ENCODE measurements at places on chromosomes 16 and 17.
A peak's percentile ranks its signal among the peaks of the same experiment; 100 is the strongest.

GRCh38 chr17:61485067-61485775, 33.0 kb downstream of the TBX4 start:
- no peak for DNase-seq

- no peak for DNase-seq
Measured at GRCh38 chr17:8068736-8069586, 18.6 kb downstream of the ALOX12B start.

GRCh38 chr16:31202414-31203375, at the start of gene PYCARD:
Gene PYCARD, minus strand, starts transcription at chr16:31202760. Its CDS starts 70 bp downstream, at chr16:31202690.
- no peak for DNase-seq

GRCh38 chr16:23280483-23280967, 21.6 kb upstream of the SCNN1B start:
- DNase-seq, result peak; percentile 52

DNA sequence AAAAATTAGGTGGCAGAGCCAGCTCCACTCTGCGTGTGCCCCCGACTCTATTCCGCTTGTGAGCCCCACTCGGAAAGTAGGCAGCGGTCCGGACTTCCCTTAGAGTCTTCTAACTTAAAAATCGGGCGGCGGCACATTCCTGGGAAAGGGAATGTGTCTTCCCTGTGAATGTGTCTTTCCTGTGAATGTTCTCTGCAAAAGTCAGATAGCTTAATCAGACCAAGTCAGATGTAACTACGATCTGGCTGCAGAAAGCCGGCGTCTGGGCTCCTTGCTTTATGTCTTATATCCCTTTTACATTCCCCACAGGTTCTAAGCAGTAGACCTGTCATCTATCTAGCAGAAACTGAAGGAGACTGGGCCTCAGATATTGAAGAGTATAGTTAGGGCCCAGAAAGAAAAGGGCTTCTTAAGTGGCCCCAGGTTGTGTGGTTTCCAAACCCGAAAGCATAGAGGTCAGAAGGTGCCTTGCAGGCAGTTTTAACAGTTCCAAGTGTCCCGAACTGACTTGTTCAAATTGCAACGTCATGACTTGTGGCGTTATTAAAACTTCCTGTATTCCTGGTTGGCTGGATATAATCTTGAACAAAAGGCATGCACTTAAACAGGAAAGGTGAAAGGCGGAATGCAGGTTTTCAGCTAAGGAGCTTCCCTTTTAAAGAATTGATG, 601 bp downstream of the PHKB start:
- DNase-seq, result peak; percentile 22

DNA sequence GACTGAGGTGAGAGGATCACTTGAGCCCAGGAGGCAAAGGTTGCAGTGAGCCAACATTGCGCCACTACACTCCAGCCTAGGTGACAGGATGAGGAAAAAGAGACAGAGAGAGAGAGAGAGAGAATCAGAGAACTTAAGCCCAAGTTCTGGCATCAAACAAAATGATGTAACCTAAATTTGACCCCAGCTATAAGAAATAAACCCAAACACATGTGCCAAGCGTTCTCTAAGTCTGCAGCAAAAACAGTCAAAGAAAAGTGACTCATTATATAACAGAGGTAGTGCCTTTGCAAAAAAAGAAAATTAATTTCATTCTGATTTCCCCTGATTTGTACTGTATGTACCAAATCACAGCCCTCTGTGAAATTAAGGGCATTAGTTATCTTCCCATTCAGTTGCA, 89.5 kb downstream of the CDH11 start:
- no peak for DNase-seq

GRCh38 chr17:22268214-22268911, 576.0 kb downstream of the KCNJ18 start:
- no peak for DNase-seq

DNA sequence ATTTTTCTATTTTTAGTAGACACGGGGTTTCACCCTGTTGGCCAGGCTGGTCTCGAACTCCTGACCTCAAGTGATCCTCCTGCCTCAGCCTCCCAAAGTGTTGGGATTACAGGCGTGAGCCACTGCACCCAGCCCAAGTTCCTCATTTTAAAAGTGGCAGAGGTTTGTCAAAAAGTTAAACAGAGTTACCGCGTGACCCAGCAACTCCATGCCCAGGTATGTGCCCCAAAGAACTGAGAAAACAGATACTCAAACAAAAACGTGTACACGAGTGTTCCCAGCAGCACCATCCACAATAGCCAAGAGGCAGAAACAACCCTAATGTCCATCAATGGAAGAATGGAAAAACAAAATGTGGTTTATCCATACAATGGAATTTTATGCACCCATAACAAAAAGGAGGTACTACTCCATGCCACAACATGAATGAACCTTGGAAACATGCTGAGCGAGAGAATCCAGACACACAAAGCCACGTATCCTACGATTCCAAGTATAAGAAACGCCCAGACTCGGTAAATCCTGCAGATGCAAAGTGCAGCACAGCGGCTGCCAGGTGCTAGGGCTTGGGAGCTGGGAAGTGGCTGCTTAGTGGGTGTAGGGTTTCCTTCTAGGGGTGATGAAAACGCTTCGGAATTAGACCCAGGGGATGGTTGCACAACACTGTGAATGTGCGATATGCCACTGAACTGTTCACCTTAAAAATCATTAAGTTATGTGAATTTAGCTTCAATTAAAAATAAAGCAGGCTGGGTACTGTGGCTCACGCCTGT, 24.8 kb downstream of the ADCY9 start:
- no peak for DNase-seq

GRCh38 chr17:47852113-47852949, 1.4 kb upstream of the SP6 start:
- no peak for DNase-seq

- DNase-seq, result no peak
Measured at GRCh38 chr16:73058221-73058615, 10.3 kb upstream of the ZFHX3 start.

DNA sequence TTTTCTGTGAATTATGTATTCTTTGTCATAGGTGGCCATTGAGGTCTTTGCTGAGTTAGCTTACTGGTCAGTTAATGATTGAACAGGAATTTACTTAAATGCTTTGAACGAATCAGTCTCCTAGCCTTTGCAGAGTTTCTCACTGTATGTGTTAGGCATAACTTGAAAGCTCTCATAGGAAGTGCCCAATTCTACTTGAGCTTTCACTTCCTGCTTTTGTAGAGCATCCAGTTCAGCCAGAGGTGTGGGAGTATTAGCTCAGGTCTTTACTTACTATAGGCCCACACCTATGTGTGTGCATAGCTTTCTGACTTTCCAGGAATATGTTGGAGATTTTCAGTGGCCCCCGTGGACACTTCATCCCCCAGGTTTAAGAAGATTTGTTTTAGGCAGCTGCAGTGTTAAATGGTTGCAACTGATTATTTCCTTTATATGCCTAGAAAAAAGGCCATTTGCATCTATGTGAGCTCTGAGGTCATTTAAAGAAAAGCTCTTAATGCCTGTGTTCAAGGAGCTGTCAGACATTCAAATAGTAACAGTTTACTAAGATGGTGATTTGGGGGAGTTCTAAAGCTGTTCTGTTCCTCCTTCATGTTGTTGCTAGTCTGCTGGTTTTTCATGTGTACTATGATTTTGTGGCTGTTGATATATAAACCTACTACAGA, 62.3 kb downstream of the PHKB start:
- no peak for DNase-seq

GRCh38 chr17:31385428-31386285, 5.8 kb upstream of the RAB11FIP4 start:
- no peak for DNase-seq

DNA sequence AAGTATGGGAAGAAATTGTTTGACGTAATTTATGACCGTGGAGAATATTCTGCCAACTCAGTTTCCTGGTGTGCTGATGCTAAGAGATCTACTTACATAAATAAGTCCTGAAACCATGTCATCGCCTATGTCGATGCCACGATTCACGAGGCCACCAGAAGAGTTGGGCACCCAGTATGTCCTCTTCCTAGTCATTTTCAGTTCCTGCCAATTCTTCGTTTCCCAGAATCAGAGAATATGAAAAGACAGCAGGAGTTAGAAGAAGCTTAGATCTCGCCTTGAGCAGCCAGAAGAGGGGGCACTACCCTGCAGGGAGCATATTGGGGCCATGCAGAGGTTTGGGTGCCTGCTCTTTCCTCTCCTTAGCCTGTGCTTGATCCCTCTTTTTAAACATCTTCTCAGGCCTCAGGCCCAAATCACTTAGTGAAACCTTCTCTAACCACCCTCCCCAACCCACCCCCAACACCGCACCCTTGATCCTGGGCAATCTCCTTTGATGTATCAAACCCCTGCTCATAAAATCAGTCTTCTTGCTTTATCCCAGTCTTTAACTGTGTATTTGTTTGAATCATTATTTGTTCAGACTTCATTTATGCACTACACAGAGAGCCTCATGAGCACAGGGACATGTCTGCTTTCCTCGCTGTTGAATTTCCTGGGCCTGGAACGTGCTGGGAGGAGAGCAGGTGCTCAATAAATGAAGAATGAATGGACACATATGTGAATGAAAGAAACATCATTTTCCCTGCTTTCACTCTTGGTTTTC, 12.2 kb upstream of the LONP2 start:
- DNase-seq, result no peak

DNA sequence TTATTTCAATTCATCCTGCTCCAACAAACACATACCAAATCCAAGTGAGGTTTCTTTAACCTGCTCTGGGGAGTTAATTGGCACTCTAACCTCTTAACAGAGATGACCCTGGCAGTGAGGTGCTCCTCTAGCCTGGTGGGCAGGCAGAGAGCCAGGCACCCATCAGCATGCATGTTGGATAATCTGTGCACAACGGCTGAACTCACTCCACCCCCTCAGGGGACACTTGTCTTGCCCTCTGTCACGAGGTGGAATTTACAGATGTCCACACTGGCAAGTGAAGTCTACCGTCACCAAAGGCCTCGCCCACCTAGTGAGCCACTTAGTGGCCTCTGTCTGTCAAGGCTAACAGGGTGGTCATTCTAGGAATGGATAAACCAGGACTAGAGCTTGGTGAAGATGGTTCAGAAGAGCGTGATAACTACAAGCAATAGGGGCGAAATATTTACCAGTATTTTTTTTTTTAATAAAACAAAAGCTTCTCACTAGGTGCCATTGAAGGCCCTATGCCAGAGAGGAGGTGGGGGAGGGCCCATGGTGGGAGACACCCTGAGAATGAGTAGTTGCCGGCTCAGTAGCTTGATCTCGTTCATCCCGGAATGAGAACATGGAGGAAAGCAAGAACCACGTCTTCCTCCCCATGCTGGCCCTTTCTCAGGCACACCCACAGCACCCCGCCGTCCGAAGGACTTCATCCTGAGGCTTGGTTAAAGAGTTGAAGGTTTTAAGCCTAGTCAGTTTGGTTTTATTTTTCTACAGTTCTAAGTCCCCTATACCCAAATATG, 25.2 kb downstream of the PLD6 start:
- no peak for DNase-seq

DNA sequence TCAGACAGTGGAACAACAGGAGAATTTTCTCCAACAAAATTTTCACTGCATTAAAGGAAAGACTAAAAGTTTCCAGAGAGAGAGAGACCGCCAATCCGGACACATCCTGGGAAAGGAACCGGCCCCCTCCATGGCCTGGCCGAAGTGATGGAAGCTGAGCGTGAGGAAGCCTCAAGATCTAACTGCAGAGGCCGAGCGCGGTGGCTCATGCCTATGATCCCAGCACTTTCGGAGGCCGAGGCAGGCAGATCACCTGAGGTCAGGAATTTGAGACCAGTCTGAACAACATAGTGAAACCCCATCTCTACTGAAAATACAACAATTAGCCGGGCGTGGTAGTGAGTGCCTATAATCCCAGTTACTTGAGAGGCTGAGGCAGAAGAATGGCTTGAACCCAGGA, 3.9 kb downstream of the CTRB2 start:
- DNase-seq, result no peak

DNA sequence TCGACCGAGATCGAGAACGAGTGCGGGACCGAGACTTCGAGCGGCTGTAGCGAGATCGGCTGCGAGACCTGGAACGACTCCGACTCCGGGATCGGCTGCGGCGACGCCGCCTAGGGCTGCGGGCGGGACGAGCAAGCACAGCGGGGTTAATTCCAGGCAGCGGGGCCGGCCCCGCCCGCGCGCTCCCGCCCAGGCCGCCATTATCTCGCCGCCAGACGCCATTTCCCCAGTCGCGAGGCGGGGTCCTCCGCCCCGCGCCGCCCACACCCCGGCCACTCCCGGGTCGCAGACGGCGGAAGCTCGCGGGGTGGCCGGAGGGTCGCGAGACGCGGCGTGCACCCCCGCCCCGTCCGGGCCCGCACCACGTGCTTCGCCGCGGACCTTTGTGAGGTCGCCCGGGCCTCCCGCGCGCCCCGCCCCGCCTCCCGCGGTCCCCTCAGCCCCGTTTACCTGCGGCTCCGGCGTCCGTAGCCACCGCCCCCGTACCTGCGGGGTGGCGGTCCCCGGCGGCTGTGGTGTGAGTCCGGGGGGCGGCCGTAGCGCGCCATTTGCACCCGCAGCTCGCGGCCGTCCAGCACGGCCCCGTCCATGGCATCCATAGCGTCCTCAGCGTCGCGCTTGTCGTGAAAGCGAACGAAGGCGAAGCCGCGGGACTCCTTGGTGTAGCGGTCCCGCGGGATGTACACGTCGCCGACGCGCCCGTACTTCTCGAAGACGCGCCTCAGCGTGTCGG, 616 bp downstream of the SRSF2 start:
- DNase-seq, result no peak

DNA sequence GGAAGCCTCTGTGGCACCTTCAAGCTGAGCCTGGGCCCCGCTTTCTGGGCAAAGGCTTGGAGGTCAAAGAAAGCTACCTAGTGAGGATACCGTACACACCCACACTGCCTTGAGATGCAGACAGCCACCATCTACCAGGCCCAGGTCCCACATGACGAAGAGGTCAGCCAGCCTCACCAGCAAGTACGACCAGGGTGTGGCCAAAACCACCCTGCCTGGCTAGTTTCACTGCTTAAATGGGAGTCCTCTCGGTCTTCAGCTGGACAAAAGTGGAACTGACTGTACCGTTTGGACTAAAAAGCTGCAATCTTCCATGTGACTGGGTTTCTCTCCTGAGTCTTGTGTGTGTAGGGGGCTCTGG, 21.6 kb downstream of the VASN start:
- no peak for DNase-seq

DNA sequence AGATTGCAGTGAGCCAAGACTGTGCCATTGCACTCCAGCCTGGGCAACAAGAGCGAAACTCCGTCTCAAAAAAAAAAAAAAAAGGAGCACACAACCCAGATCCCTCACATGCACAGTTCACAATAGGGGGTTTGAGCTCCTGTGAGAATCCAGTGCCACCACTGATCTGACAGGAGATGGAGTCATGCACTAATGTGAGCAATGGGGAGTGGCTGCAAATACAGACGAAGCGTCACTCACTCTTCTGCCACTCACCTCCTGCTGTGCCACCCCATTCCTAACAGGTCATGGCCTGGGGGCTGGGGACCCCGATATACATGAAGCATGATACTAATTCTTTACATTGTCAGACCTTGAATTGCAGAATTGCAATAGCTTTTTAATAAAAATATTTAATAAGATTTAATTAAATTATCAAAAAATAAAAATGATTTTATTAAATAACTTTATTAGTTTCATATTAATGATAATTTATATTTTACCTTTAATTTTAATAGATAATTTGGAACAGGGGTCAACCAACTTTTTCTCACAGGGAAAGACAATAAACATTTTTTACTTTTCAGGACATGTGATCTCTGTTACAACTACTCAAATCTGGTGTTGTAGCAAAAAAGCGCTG, 171.4 kb downstream of the COPRS start:
- DNase-seq, result no peak

GRCh38 chr16:10514369-10515055, 65.9 kb downstream of the EMP2 start:
- no peak for DNase-seq

GRCh38 chr17:59165933-59166342, 10.4 kb downstream of the PRR11 start:
- peak; percentile 31 for DNase-seq

- no peak for DNase-seq
Measured at GRCh38 chr16:11755022-11755760, 12.5 kb upstream of the TXNDC11 start.
